Dermis blood vessel endothelial cell (primary cell): ENCODE measurements at places on chromosomes 13 and 19. TPM values are rescaled to one million over a fixed set of nuclear protein-coding genes. Genes with fewer than 3 reads are reported as not detected.

The CHAMP1 gene
- 10.7 and 11.0 TPM in 2 replicates for total RNA-seq

The CBARP gene
- 2.7 and 2.8 TPM in 2 replicates for total RNA-seq

The TSEN34 gene
- total RNA-seq, result 71.8 and 78.3 TPM in 2 replicates

The SPRYD7 gene
- 3.9 and 4.9 TPM in 2 replicates for total RNA-seq

The BEST2 gene
- not detected in 2 replicates for total RNA-seq

The AKAP8L gene
- 49.0 and 70.8 TPM in 2 replicates for total RNA-seq

The TNNI3 gene
- not detected in 2 replicates for total RNA-seq

The IZUMO4 gene
- total RNA-seq, result 0.65 and 1.5 TPM in 2 replicates

The SHISA7 gene
- total RNA-seq, result not detected in 2 replicates

The ZFP28 gene
- 8.0 and 8.1 TPM in 2 replicates for total RNA-seq

The WIZ gene
- total RNA-seq, result 9.2 and 14.7 TPM in 2 replicates

The SLITRK6 gene
- not detected in 2 replicates for total RNA-seq

The ZNF724 gene
- total RNA-seq, result 5.6 and 8.7 TPM in 2 replicates

The PLEKHG2 gene
- 13.6 and 22.1 TPM in 2 replicates for total RNA-seq

The KCNC3 gene
- 0.51 TPM in 2 replicates for total RNA-seq

The TMEM38A gene
- 2.0 and 2.7 TPM in 2 replicates for total RNA-seq

The IGFL1 gene
- not detected in 2 replicates for total RNA-seq

The NFIX gene
- total RNA-seq, result 12.6 and 23.7 TPM in 2 replicates

The FLT1 gene
- 74.7 and 82.9 TPM in 2 replicates for total RNA-seq

The TIMM44 gene
- total RNA-seq, result 44.0 and 53.4 TPM in 2 replicates

The PRR20A gene
- total RNA-seq, result not detected in 2 replicates

The SOX1 gene
- not detected in 2 replicates for total RNA-seq

The FAM124A gene
- total RNA-seq, result 9.4 and 9.7 TPM in 2 replicates

The OR4F17 gene
- not detected in 2 replicates for total RNA-seq

The RASAL3 gene
- total RNA-seq, result 24.0 and 24.8 TPM in 2 replicates

The MCEMP1 gene
- not detected in 2 replicates for total RNA-seq

The SKA3 gene
- 6.4 and 7.5 TPM in 2 replicates for total RNA-seq

The COLGALT1 gene
- 105 and 106 TPM in 2 replicates for total RNA-seq

The HIPK4 gene
- total RNA-seq, result under 0.01 and 0.05 TPM in 2 replicates

The CKM gene
- not detected in 2 replicates for total RNA-seq

The MEIOSIN gene
- not detected in 2 replicates for total RNA-seq

The PSG1 gene
- under 0.01 TPM in 1 of 2 replicates, not detected in the other for total RNA-seq

The ONECUT3 gene
- not detected in 2 replicates for total RNA-seq

The MUC16 gene
- under 0.01 TPM in 1 of 2 replicates, not detected in the other for total RNA-seq

The OR7C1 gene
- not detected in 2 replicates for total RNA-seq

The LGALS4 gene
- total RNA-seq, result not detected in 2 replicates

The LMTK3 gene
- total RNA-seq, result 0.14 TPM in 1 of 2 replicates, not detected in the other

The SULT2A1 gene
- not detected in 2 replicates for total RNA-seq

The SAFB2 gene
- total RNA-seq, result 33.4 and 47.5 TPM in 2 replicates

The RASGRP4 gene
- not detected in 2 replicates for total RNA-seq

The TMEM238 gene
- total RNA-seq, result 0.34 and 1.0 TPM in 2 replicates

The PLPPR3 gene
- under 0.01 TPM in 1 of 2 replicates, not detected in the other for total RNA-seq

The LINGO3 gene
- not detected in 2 replicates for total RNA-seq

The MYO1F gene
- total RNA-seq, result 0.14 and 0.34 TPM in 2 replicates
